ENCODE measurements at places on chromosomes 3 and 15.

DNA sequence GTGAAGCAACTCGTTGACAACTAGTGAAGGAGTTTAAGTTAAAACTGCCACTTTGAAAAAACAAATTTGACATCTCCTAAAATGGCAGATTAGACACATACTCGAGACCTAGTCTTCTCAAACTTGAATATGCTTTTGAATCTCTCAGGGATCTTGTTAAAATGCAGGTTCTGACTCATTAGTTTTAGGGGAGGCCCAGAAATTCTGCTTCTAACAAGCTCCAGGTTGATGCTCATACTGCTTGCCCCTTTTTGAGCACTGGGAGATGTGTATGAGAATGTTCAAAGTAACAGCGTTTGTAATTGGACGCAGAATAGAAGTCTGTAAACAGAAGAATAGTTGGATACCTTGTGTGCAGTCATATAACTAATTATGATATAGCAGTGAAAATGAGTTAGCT, 1.6 kb downstream of the C3orf38 start:
- no peak for DNase-seq

- DNase-seq: peak; percentile 35
Observed at GRCh38 chr3:55519019-55519418, 31.9 kb upstream of the WNT5A start.

- no peak for DNase-seq
Observed at GRCh38 chr3:133112666-133113065, 74.5 kb downstream of the TMEM108 start.

- no peak for DNase-seq
Observed at GRCh38 chr3:167318306-167318705, 61.8 kb downstream of the ZBBX start.

Data from islet precursor cell (in vitro differentiated cells).